ENCODE measurements at places on chromosomes 12 and 14.

- DNase-seq, result no peak
Measured at GRCh38 chr12:102847131-102847530, 69.9 kb downstream of the PAH start.

DNA sequence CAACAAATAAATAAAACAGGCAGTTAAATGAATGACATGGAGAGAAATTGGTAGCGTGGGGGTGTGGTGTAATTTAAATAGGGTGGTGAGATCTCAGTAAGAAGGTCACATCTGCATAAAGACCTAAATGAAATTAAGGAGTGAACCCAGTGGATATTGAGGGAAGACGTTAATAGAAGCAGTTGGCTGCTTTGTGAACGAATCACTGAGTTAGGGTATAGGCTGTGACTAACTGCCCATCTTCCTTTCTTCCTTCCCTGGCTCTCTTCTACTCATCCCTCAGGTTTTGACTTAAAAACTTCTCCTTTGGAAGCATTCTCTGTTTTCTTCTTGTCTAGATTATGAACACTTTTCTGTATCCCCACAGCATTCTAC, 64.7 kb downstream of the BTG1 start:
- no peak for DNase-seq

DNA sequence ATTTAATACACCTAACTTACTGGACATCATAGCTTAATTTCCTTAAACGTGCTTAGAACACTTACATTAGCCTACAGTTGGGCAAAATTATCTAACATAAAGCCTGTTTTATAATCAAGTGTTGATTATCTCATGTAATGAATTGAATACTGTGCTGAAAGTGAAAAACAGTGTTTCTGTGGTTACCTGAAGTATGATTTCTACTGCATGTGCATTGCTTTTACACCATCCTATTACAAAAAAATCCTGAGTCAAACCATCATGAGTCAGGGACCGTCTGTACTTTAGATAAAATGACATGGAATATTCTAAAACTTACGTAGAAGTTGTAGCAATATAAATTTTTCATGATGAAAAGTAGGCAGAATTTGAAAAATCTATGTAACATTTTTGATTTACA, 32.8 kb downstream of the TBC1D15 start:
- DNase-seq, result no peak

- DNase-seq, result no peak
Measured at GRCh38 chr12:24756479-24757024, 192.3 kb downstream of the BCAT1 start.

GRCh38 chr12:55733021-55733555, 4.3 kb upstream of the CD63 start:
- DNase-seq, result no peak

DNA sequence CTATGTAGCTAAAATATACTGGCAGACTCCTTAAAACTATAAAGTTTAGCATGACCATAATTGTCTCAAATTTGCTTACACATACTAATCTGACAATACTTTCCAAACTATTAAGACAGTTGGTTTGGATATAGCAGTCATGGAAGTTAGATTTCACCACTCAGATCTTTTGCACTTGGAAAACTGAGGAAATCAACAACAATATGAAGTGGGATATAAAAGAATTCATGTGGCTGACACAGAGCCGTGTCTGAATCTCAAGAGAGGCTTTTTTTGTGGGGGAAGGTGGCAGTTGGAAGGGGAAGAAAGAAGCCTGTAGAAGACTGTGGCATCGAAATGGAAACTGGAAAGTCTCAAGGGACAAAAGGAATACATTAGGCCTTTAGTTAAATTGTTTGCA, 166.6 kb upstream of the FLRT2 start:
- no peak for DNase-seq

DNA sequence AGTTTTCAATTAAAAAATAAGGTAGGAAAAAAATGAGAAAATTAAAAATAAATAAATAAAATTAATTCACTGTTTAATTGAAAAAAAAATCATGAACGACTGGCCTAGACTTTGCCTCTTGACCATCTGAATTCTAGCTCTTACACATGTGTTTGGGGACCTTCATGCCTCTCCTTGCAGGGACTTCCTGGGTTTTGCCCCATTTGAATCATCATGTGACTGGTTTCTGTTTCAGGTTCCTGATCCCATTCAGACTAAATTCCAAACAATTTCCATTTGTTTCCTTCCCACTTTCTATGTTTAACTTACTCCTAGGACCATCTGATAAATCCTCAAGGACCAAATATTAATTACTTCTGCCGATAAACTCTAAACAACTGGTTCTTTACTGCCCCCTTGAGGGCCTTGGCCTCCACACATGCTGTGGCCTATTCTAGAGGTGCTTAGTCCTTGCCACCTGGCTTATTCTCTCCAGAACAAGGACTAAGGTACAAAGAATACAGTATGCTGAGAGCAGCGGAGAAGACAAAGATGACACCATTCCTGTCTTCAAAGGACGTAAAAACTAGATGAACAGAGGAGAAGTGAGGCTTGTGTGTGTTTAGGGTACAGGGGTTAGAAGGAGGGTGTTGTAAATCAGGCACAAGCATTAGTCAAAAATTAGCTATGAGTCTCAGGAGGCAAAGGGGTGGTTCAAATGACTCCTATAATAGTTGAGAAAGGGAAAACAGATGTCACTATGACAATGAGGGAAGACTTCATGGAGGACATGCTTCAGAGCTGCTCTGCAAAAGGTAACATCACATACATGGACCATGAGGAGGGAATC, 125.8 kb upstream of the AVPR1A start:
- DNase-seq, result no peak

DNA sequence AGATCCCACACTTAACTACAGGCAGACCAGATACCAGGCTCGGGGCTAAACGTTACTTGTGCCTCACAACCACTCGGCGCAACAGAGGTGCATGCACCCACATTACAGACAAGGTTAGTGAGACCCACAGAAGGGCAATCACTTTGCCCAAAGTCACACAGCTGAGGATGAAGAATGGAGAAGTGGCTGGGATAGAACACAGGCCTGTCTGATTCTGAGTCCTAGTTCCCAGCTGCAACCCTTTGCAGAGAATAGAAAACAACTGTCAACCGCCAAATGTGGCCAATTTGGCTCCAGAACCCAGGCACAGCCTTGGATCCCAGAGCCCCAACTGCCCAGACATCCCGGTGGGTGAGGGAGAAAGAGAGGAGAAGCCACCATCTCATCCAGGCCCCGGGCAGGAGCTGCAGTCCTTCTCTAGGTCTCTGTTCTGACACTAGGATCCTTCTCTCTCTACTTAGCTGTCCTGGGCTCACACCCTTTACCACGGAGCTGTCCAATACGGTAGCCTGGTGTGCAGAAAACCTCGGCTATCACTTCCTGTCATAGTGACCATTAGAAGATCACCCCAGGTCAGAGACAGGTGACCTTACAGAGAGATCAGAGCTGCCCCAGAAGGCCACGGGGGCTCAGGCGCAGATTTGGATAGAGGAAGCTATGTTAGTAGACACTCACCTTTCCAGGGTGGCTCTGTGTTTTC, 59.1 kb downstream of the FAM222A start:
- no peak for DNase-seq

DNA sequence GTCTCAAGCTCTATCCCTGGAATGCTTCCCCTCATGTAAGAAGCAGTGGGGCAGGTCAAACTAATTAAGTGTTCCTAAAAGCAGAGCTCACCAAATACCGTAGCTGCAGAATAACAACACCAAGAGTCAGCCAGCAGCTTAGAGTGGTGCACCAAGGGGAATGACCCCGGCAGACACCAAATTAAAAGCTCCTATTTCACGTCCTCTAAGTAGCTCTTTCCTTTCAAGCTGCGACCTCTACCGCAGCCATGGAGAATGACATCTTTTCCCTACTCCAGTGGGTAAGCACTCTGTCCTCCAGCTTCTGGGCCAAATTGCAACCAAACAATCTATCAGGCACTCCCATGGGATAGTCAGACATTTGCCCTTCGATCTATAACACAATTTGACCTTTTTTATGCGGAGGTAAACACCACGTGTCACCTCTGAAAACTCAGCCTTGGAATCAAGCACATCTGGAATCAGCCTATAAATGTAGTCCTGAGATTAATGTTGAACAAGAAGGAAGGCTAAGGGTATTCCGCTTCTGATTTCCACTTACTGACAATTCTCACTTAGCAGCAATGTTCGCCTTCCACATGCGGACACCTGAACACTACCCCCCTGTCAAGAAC, 67.6 kb upstream of the CDKN3 start:
- DNase-seq, result no peak

DNA sequence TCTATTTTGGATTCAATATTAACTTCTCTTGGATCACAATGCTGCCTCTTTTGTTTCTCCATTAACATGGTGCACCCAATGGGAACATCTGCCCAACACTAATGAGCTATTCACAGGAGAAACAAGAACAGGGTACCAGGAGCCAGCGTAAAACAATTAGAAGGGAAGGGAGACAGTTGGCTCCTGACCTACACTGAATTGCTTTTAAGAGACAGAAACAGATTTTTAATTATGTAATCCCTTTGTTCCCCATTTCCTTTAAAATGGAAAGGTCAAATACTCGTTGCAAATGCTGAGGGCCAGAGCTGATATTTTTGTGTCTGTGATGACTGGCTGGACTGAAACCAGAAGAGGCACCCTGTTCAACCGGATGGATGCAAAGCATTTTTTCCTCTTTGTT, 108.3 kb downstream of the SEC23A start:
- no peak for DNase-seq

DNA sequence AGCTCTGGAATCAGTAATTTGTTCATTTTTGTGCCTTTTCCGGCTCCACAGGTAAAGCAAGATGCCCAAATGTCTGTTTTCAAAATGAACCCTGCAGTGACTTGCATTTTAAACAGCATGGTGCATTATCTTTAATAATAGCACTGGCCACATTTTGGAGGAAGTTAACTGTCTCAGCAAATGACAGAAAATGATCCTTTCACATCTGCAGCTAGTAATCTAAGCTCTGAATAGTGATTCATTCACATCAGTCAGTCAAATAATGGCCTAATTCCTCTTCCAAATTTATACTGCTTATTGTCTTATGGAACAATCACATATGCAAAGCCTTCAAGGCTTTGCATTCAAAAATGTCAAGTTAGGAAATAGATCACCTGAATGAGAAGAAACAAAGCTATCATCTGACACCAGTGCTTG, 75.6 kb downstream of the PPM1H start:
- no peak for DNase-seq

DNA sequence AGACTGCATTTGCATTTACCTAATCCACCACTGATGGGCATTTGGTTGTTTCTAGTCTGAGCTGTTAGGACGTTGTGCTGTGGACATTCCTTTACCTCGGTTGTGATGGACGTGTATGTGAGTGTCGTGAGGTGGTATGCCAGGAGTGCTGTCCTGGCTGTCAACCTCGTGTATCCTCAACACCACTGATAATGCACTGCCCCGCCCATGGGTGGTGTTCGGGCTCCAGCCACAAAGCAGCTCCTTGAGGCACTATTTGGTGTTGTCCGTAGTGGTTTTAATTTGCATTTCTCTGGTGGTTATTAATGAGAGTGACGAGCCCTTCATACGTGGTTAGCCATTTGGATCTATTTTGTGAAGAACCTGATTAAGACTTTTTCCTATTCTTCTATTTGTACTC, 87.6 kb downstream of the PPP2R5C start:
- no peak for DNase-seq

DNA sequence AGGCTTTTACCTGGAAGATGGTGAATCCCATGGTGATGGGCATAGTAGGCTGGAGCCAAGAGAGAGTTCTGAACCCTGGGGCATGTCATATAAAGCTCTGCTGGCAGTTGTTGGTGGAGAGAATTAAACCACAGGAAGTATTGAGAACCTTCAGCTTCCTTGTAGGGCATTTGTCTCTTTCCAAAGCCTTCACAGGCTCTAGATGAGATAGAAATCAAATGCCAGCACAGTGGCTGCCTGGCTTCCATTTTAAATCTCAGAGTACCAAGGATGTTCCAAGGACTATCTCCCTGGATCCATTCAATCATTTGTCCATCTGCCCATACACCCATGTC, 369.6 kb downstream of the DPF3 start:
- no peak for DNase-seq

GRCh38 chr12:75655315-75655806, 144.0 kb upstream of the KRR1 start:
- no peak for DNase-seq

GRCh38 chr14:76939015-76939742, 89.3 kb downstream of the IRF2BPL start:
- no peak for DNase-seq

DNA sequence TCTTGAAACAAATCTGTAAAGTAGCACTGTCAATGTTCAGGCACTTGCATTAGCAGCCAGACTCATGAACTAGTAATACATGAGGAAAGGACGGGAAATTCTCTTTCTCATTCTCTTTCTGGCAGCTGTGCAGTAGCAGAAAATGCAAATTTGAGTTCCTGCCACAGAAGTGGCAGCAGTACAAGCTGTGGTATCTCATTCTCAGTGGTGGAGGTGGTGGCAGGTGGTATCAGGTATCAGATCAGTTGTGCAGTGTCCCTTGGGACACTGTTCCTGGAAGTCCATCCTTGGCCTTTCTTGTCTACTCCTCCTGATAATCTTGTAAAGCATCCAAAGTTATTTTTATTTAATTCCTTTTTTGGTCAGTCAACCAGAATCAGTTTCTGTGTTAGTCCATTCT, 103.0 kb downstream of the C12orf42 start:
- no peak for DNase-seq

DNA sequence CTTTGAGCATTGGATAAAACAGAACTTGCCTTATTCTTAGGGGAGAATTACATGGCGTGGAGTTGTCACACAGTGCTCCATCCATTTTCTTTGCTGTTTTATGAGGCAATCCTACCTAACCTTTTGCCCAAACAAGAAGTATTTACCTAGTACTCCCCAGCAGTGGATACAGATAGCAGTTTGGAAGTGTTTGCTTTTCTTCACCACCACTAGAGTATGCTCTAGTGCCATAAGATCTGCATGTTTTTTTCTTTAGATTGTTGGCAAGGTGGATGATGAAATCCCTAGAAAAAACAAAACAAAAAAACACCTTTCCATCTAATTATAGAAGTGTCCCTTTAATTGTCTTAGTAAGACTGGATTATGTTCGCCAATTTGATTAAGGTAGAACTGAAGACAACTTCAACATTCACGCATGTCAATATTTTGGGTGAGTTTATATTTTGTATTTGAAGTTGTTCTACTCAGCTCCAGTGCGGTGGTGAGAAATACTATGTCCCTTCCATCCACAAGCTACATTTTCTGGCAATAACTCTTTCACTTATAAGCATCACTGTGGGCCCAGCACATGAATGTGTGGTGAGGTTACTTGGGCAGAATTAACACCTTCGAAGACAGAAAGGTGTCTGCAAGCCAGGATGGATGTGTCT, 23.6 kb upstream of the TMEM260 start:
- DNase-seq, result no peak

DNA sequence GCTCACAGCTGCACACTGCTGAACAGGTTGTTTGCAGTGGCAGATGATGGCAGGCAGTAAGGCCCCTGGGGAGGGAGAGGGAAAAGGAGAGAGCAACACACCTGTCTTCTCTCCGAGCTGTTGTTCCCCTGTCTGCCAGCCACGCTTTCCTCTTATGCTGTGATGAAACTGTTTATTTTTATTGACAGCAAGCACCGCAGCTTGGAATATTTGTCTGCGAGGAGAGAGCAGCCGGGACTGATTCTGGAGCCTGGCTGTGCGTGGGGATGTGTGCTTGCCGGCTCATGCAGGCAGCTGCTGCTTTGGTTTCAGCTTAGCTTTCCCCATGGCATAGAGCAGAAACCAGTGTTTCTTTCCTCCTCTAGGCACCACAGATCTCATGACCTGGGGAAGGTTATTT, 58.7 kb upstream of the KCNA5 start:
- DNase-seq, result no peak

GRCh38 chr12:3295646-3296408, 195.2 kb upstream of the PRMT8 start:
- no peak for DNase-seq

GRCh38 chr14:23148591-23149249, 29.7 kb upstream of the CEBPE start:
- DNase-seq, result no peak

Measured in stimulated activated CD8-positive, alpha-beta memory T cell treated with anti-CD3 and anti-CD28 coated beads, Interleukin-7, amount 100 ng/mL, for 24 hours (primary cell).